H1 (cell line): ENCODE measurements at places on chromosomes 2 and 18. TPM values are rescaled to one million over a fixed set of nuclear protein-coding genes. Genes with fewer than 3 reads are reported as not detected.

The CAPN14 gene
- 0.07 and 0.08 TPM in 2 replicates for total RNA-seq

GRCh38 chr2:241764275-241765241 is 12.1 kb upstream of the GAL3ST2 start:
- DNase-seq = no peak

The CDCA7 gene
- 75.7 and 80.4 TPM in 2 replicates for total RNA-seq

DNA sequence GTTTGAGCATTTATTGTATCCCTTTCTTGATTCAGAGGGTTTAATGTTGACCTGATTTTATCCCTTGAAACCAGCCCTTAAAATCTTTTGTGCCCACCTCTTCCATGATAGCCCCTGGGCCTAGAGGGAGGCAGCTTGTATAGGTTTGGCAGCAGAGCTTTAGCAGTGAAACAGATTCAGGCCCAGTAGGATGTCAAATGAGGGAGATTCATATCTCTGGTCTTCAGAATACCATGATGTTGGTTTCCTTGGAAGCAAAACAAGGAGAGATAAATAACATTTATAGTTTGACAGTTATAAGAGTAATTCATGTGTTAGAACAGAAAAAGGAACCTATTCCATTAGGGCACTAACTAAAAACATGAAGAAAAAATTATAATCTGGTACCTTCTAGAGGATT is 649.2 kb downstream of the METTL4 start:
- no peak for DNase-seq

DNA sequence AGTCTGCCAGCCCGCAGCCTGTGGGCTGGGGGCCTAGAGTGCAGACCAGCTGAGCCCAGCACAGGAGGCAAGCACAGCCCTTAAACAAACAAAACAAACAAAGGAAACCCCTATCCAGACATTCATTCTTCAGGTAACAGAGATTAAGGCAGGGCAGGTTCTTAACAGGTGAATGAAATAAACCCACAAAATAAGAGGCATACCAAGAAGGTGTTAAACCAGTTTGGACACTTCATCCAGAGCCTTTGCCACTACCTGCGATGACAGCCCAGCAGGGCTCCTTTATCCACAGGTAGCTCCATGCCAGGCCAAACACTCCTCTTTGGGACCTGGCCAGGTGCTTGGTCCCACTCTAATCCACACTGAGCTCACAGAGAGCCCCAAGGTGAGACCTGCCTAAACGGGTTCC is 209.7 kb upstream of the SIX2 start:
- no peak for DNase-seq

GRCh38 chr2:198053148-198053547 is 248.8 kb downstream of the PLCL1 start:
- DNase-seq = no peak
